Epithelial cell of esophagus (primary cell): ENCODE measurements at places on chromosomes 5 and 9.

GRCh38 chr9:35727676-35728040 is 4.3 kb downstream of the TLN1 start:
- no peak for DNase-seq

- no peak for DNase-seq
These were observed 23.7 kb downstream of the NAIF1 start for GRCh38 chr9:128043467-128043868.

DNA sequence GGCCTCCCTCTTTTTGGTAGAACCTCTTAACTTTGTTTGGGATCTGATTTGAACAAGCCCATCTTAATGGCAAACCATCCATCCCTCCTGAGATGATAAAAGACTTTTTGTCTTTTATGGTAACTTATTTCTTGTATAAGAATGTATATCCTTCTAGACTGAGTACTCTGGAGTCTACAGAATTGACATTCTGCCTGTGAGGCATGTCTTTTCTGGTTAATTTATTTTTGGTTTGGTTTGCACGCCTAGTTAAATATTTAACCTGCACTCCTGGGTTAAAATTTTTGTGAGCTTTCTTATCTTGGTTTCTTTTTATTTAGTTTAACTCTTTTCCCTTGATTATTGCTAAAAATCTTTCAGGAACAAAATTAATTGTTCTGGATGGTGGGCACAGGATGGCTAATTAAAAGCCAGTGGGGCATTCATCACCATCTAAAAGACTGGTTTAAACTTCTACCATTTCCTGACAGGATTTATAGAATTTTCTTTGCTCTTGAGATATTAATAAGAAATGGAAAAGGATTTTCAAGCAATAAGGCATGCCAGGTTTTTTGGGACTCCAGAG is 50.3 kb downstream of the PHAX start:
- DNase-seq = no peak

GRCh38 chr5:167827766-167828165 is 463.7 kb upstream of the WWC1 start:
- peak; percentile 77 for DNase-seq

DNA sequence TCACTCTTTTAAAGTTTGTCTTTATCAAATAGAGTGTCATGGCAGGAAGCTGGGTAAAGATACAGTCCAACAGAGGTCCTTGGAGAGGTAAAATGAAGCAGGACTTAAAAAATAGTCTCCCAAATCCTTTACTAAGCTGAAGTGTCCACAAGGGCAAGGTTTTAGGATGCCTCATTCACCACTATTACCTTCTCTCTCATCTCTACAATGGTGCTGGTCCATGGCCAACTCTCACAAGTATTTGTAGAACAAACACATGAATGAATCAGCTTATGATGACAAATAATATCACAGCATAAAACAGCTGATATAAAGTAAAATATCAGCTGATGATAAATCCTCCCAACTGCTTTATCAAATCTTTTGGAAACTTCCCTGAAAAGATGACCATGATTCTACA is 162.3 kb upstream of the ZNF462 start:
- peak; percentile 81 for DNase-seq

- no peak for DNase-seq
These were observed 64.9 kb upstream of the HSPB3 start for GRCh38 chr5:54390539-54391031.

- no peak for DNase-seq
These were observed 1360.8 kb upstream of the C9orf72 start for GRCh38 chr9:28934111-28934510.
